ENCODE measurements at places on chromosomes 1 and 21. TPM values are rescaled to one million over a fixed set of nuclear protein-coding genes. Genes with fewer than 3 reads are reported as not detected.

Gene DNAJC11
- total RNA-seq, result 81.4 TPM

Gene AMY2A
- not detected for total RNA-seq

DNA sequence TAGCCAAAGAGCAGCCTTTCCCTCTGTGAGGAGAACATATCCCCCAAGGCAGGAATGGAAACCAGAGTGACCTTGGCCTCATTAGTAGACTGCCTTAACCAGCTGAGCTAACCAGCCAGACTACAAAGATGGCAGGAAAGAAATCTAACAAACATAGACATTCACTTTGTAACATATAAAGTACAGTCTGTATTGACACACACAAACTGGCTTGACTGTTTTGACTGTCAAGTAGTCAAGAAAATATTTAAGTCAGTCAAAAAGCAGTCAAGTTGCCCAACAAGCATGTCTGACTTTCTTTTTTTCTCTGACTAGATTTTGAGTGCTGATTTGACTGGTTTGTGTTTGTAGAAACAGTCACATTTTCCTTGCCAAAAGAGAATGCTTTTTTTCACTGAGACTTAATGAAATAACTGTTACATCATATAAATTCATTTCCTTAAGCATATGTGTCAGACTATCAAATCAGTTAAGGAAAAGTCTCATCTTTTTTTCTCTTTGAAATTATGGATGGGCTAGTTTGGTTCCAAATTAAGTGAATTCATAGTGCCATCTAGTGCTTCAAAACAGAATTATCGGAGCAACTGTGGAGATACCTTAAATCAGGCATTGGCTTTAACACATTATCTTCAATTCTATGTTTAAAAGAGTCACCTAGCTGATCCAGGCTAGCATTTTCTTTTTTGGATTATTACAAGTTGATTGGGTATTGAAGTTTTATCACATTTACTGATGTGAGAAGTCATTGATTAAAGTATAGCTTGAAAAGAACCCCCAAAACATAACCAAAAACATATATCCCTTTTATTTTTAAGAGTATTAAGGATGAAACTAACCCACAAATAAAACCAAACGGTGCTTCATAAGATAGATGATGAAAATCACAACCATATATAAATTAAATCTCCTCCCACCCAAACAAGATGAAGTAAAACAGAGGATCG is 75.0 kb downstream of the ATP6V1G3 start:
- H3K4me1 ChIP-seq, result peaks cover 13% of the 10 kb centered on the region
- H3K4me3 ChIP-seq, result no peak overlapping the region
- H3K27me3 ChIP-seq, result no peaks in the 10 kb centered on the region
- no peak for DNase-seq
- no peaks in the 10 kb centered on the region for H3K36me3 ChIP-seq
- no peak overlapping the region for H3K27ac ChIP-seq

DNA sequence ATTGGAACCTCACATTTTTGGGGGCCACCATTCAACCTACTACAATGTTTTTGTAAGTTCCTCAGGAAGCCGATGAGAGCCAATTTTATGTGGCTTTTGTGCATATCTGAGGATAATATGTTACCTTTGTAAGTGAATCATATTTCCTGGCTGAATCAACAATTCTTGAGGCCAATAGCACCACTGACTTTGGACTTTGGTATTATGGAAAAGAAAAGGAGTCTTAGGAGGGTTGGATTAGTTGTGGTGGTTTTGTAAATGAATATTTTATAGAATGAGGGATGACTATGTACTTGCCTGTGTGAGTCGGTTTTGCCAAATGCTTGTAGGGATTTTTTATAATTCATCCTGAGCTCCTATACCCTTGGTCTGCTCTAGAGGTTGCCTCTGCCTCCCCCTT is 181.5 kb upstream of the HMGB4 start:
- H3K4me1 ChIP-seq, result no peaks in the 10 kb centered on the region
- H3K27ac ChIP-seq, result no peak overlapping the region
- peaks cover 5% of the 10 kb centered on the region for H3K27me3 ChIP-seq
- DNase-seq, result no peak
- no peak overlapping the region for H3K4me3 ChIP-seq

DNA sequence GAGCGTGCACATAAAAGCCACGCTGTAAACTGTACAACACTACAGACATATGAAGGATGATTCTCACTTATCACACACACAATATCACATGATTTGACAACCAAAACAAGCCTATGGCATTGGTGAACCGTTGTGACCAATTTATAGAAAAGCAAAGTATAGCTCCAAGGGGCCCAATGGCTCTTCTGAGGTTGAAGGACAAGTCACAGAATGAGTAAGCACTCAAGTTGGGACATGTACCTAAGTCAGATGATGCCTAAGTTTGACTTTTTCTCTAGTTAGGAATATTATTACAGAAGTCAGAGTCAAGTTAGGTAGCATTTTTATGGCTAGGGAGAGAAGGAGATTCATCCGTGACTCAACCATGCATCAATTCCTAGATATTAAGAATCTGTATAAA is 45.7 kb downstream of the PLPP3 start:
- H3K4me3 ChIP-seq, result no peak overlapping the region
- H3K36me3 ChIP-seq, result no peaks in the 10 kb centered on the region
- H3K4me1 ChIP-seq, result no peaks in the 10 kb centered on the region
- no peaks in the 10 kb centered on the region for H3K27me3 ChIP-seq
- DNase-seq, result no peak
- no peak overlapping the region for H3K27ac ChIP-seq
